ENCODE measurements at places on chromosomes 1 and 21.

GRCh38 chr1:212794561-212795014 is 2.9 kb downstream of the TATDN3 start:
- peak; percentile 75 for DNase-seq

GRCh38 chr1:241997401-241997998 is 1.4 kb downstream of the MAP1LC3C start:
- no peak for DNase-seq

GRCh38 chr1:119298687-119299303 is 69.8 kb upstream of the HAO2 start:
- DNase-seq = no peak

DNA sequence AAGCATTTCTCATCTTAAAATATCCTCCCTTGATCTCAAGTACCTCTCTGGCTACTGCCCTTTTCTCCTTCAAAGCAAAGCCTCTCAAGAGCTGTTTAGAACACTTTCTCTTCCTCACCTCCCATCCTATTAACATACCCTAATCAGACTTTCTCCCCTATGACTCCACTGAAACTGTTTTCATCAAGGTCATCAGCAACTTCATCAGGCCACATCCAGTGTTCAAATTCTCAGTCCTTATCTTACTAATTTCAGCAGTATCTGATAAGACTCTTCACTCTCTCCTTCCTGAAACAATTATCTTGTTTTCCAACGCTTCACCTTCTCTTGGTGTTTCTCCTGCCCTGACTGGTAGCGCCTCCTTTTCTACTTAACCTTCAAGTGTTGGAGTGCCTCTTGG is 1.5 kb upstream of the RAP1A start:
- no peak for DNase-seq

DNA sequence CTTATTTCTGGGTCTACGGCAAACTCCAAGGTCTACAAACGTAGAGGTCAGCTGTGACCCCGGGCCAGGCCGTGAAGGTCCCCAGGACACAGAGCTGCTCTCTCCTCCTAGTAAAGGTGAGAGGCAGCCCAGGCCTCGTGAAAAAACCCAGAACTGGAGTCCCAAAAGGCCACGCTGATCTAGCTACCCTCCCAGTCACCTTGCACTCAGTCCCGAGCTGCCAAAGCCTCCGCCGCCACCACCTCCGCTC is 125 bp downstream of the ATP5PF start:
- DNase-seq = no peak

- no peak for DNase-seq
These were observed 41.9 kb downstream of the DDR2 start for GRCh38 chr1:162674034-162674608.

DNA sequence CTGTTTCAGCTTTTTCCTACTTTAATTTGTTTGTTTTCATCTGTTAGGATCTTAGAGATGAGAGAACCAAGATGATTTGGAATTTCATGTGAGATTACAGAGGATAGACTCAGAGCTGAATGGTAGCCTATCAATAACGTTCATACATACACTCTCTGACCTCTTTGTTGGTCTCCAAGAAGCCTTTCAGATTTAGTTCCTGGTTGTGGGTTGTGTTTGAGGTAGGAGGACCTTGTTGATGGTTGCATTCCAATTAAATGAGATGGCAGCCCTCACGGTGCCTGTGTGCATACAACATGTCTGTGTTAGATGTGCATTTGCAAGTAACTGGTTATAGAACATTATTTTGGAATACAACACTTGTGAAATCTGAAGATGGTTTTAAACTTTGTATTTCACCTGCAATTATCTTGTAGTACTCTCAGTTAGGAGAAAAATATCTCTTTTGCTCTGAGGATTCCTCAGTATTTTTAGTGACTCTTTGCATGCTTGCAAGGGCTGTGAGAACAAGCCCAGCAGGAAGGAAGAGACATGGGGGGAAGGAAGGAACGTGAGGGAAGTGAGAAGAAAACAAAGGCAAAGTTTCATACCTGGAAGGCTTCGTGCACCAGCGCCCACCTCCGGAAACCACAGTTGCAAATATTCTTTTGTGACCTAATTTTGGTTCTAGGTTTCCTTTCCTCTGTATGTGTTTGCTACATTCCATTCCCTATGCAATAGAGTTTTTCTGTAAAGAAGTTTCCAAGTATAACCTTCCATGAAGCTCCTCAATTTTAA is 291.8 kb downstream of the DISC1 start:
- no peak for DNase-seq

GRCh38 chr1:33982419-33982818 is 118.5 kb downstream of the HMGB4 start:
- DNase-seq = no peak

GRCh38 chr1:159170639-159171038 is 776 bp upstream of the CADM3 start:
- no peak for DNase-seq

DNA sequence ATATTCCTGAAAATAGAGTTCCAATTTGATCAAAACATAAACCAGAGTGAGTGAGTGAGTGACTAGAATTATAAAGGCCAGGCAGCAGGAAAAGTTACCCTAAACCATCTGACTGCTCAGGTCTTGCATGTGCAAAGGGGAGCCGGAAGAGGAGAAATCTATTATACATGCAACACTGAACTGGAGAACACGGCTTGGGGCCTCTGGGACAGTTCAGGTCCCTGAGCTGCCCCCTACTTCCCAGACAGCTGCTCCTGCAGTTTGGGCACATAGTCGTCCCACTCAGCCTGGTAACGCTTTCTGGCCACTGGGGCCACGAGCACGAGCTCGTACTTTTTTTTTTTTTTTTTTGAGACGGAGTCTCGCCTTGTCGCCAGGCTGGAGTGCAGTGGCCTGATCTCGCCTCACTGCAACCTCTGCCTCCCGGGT is 40.1 kb downstream of the PTPRC start:
- DNase-seq = no peak

DNA sequence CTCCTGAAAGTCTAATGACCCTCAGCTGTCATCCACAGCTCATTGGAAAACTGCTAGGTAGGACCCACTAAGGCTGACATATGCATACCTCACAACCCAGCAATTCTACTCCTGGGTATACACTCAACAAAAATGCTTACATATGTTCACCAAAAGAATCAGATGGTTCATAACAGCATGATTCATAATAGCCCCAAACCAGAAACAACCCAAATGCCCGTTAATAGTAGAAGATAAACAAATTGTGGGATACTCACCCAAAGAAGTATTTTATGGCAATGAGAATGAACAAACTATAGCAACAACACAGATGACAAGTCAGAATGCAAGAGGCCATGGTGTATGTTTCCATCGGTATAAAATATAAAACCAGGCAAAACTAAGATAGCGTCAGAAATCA is 124.6 kb downstream of the HLCS start:
- DNase-seq = no peak

DNA sequence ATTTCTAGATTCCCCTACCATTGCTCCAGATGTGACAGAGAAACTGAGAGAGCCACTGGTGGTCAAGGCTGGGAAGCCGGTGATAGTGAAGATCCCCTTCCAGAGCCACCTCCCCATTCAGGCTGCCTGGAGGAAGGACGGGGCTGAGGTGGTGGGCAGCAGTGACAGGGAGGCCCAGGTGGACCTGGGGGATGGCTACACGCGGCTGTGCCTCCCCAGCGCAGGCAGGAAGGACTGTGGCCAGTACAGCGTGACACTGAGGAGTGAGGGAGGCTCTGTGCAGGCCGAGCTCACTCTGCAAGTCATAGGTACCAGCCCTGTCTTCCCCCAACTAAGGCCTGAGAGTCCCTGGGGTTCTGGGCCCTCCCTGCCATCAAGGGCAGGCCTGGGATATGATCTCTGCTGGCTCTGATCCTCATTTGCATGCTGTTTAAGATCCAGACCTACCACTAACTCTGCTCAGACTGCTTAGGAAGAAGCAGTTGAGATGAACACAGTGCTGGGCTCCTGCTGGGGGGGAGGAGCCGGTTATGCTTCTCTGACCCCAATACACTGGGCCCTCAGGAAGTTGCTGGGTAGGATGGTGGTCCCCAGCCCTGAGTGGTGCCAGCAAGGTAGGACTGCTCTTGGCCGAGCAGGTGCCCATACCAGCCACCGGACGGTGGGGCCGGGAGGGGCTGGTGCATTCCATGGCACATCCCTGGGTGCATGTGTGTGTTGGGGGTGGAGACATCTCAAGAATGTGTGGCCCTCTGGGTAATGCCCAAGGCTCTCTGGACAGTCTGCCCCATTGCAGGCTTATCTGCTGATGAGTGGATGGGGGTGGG is 25.1 kb downstream of the IGFN1 start:
- DNase-seq = no peak
